ENCODE measurements at places on chromosomes 5 and 9.

GRCh38 chr5:68114378-68115040, 101.0 kb upstream of the PIK3R1 start:
- DNase-seq = no peak

- no peak for DNase-seq
These were observed 111.2 kb downstream of the LRRC70 start for GRCh38 chr5:62689599-62690368.

DNA sequence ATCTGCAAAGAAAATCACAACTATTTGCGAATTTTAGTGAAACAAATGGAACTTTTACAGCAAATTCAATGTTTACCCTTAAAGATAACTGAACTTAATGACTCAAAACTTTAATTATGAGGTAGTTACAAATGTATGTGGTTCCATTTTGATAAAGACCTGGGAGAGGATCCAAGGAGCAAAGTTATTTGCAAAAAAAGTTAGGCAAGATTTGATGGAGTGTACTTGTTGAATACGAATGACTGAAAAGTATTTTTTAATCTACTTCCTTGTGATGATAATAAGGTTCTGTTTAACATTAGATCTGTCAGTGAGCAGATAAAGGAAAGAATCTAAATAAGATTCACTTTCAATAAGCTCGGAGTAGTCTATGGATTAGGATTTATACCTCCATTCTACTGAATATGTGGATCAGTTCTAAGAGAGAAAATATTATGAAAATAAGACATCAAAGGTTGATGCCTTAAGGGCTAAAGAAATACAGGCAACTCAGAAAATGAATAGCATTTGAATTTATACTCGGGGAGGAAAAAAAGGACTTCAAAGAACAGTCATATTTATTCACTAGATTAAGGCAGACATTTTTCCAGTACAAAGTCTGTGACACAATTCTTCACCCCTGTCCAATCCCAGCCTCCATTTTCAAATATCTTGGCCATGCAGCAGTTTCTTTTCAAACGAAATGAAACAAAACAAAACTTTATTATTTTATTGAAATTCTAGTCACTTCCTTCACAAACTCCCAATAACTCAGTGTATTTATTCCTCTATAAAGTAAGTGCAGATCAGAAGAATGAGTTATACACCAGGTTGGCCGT, 199.8 kb downstream of the PDE4D start:
- no peak for DNase-seq

DNA sequence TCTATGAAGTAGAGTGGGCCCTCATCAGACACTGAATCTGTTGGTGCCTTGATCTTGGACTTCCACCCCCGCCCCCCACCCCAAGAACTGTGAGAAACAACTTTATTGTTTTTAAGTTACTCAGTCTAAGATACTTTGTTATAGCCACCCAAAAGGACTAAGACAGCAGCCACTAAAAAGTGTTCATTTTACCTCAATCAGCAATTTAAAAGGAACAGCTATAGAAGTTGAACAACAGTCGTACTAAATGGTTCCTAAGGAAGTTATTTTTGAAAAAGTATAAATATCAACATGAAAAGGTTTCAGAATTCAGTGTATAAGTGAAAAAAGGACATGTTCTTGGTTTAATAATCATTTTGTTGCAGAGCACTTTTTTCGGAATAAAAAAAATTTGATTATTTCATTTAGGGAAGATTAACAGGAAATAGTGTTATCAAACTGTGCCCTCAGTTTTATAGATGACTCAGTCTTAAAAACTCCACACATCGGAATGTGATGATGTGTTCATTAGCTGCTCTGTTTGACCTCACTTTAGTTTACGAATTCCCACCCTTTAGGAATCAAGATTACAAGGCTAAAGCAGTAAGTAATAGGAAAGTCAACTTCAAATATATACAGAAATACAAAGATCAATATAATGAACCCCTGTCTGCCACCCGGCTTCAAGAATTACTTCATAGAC, 71.2 kb downstream of the MTAP start:
- DNase-seq = no peak

DNA sequence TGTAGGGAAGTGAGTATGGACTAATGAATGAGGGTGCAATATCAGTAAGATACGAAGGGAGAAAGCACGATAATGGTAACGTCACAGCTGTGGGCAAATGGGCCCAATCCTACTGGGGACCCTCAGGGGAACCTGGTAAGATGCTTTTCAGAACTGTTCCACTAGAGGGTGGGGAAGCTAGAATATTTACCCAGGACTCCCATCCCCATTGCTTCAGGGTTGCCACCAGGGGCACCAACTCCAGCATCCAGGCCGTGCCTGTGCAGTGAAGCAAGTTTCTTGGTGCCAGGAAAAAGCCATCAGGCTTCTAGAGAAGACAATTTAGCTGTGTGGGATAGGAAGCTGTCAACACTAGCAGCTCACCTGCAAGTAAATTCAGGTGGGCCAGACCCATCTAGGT, 409.3 kb downstream of the AGTPBP1 start:
- DNase-seq = no peak

DNA sequence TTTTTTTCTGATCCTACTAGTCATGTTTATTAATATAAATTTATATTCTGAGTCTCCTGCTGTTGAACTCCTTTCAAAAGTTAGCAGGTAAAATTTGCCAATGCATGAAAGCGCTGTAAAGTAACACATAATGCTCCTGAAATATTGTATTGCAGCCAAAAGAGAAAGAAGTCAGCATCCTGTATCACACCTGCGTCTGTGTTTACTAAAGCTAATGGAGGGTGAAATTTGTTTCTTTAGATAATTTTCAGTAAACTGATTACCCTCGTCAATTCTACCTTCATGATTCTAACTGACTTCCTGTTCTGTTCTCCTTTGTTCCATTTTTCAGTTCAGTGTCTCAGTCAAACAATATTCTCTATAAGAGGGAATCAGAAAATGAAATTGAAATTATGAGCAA, 415.4 kb downstream of the CDH9 start:
- DNase-seq = no peak

GRCh38 chr9:70435948-70436347, 21.5 kb upstream of the KLF9 start:
- no peak for DNase-seq

GRCh38 chr9:117970276-117971050, 266.3 kb downstream of the TLR4 start:
- DNase-seq = no peak

- no peak for DNase-seq
These were observed 38.7 kb downstream of the VCAN start for GRCh38 chr5:83510260-83510659.

- DNase-seq = no peak
These were observed 120.9 kb upstream of the PITX1 start for GRCh38 chr5:135154961-135155360.

DNA sequence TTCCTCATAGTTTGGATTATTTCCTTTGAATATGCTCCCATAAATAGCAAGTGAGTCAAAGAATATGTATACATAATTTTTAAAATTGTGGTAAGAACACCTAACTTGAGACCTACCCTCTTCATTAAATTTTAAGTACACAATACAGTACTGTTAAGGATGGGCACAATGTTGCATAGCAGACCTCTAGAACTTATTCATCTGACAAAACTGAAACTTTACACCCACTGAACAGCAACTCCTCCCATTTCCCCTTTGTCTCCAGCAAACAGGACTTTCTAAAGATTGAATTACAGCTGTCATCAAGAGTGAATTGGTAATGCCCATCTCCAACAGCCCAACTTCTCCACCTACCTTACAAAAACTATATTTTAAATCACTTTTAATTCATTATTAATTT, 388.9 kb downstream of the HTR1A start:
- DNase-seq = no peak

DNA sequence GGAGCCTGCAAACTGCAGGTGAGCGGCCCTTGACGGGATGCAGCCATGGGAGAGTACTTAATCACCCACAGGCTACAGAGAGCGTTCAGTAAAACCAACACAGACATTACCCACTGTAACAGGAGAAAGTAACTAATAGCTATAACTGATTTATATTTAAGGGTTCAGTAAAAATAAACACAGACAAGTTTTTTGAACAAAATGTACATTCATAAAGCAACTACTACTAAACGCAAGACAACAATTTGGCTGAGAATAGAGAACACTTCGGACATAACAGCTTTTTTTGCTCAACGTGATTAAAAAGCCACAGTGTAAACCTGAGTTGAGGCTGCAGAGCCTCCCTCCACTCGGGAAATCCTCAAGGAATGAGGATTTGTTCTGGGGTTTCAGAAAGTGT, 61.7 kb downstream of the LIFR start:
- no peak for DNase-seq

DNA sequence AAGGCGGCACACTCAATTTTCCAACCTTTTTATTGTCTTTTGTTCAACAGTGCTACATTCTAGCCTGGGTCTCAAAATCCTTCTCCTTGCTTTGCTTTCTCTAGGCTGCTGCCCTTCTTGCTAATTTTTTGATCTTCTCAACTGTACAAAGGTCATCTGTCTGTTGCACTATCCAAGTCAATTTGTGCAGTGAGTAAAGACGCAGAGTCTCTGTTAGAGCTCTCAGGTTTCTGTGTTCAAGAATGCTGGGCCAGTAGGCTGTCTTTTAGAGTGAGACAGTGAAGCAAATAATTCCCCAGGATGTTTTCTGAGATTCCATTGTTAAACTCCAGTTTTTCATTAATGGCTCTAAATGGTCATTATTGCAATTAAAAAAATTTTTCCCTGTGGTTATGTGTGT, 255.7 kb upstream of the ACTBL2 start:
- no peak for DNase-seq

DNA sequence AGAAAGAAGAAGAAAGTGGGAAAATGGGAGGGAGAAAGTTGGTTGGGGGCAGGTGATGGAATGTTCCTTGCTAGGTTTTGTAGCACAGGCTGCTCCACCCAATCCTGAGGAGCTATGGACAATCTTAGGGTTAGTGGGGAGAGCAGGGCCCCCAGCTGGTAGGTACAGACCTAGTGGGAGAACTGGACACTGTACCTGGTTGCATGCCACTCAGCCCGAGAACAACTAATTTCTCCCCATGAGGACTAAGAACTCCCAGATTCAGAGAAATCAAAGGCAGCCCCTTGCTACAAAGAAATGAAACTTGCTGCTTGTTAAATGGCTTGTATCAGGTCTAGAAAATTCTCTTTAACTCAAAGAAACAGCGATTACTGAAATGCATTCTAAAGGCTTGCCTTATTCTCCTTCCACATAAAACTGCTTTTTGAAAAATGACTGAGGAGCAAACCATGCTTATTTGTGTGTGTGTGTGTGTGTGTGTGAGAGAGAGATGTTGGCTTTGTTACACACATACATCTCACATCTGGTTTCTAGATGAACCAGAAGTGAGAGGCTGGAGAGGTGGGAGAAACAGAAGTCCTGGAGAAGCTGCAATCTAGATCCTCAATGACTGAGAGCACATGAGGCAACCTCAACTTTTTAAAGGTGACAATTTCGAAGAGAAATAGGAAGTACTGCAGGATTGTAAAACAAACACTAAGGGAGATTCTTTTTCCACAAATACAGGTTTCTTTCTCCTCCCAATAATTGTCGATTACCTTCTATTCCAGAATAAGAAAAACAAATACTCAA, 28.9 kb downstream of the FYB1 start:
- no peak for DNase-seq

DNA sequence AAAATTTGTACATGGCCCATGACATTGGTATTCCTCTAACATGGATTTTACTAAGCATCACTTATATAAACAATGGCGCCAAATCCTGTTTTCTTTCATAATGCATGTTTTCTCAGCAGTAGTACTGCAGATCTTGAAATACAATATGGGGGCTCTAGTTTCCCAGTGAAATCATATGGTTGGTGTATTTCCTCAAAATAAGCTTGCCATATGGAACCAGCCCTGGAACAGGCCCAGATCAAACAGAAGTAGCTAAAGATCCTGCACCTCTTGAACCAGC, 163.9 kb downstream of the ZNF608 start:
- DNase-seq = no peak

DNA sequence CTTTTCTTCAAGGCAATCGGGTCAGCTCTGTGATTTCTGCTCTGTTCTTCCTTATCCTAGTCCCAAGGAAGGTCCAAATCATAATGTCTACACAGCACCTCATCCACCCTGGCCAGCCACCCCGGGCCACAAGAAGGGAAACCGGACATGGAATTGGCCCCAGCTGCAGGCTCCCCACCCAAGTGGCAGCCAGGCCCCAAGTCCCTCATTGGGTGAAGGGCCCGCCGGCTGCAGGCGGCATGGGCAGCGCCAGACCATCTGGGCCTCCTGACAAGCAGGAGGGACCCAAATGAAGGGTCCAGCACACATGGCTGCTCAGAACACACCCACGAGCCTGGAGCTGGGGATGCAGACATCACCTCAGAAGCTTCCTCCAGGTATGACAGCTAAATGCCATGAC, 33.7 kb downstream of the BICD2 start:
- DNase-seq = no peak

GRCh38 chr5:57844410-57844809, 361.8 kb upstream of the ACTBL2 start:
- no peak for DNase-seq

DNA sequence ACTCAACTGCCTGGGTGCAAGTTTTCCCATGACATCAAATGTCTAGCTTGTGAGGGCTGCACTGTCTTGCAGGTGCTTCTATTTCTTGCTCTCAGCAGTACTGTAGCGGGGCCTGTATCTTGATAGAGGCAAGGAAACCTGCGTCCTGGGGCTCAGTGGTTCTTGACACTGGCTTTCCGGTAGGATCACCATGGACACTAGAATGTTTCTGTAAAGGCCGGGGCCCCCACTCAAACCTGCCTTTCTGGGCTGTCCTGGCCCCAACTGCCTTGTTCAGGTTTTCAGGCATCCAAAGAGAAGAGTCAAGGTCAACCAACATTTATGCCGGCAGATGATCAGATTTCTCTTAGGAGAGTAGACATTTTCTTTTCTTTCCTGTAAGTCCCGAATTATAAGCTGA, 26.7 kb upstream of the TENT4A start:
- no peak for DNase-seq

DNA sequence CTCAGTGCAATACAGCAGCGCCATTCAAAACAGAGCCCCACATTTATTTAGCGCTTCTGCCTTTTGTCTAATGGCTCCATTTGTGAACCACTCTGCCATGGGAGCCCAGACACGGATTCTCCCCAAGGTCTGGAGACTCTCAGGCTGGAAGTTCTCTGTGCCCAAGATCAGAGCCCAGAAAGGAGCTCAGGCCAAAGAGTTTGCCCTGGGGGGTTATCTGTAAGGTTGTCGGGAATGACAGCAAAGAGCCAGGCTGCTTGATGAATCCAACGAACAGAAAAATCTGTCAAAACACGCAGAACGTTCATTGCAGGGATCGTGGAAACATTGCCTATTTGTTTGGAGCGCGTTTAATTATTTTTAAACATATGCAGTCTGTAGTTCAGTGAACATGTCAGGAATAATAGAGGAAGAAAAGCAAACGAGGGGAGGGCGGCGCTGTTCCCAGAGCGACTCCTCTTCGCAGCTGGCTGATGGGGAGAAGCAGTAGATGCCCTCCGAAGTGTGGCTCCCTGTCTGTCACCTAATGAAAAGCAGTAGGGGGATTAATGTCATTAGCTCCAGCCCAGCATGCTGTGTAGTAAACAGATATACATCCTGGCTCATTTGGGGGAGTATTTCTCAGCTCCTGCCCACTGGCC, 464.9 kb upstream of the MPDZ start:
- no peak for DNase-seq

- DNase-seq = no peak
These were observed 13.7 kb downstream of the TRIO start for GRCh38 chr5:14156650-14157492.
